ENCODE measurements at places on chromosomes 2 and 18.

DNA sequence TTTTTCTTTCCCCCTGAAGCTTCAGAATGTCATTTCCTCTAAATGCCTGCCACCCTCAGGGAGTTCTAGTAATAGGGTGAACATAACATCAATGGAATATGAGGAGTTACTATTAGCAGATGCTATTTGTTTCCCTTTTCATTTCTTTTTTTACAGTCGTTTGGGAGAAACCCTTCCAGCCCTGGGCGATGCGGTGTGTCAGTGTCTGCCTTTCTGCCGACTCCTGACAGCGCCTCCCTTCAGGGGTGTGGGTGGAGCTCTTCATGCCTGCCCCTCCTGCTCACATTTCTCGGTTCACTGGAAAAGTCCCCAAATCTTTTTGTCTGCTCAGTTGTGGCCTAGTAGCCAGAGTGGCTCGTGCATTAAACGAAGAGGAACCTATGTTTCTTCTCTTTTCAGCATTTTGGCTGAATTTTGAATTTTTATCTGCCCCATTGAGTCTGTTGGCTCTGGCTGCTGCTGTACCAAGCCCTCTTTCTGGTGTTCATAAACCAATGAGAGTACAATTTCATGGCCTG is 72.3 kb downstream of the FMNL2 start:
- no peak for DNase-seq

- no peak for DNase-seq
Observed at GRCh38 chr18:40612356-40612755, 1342.7 kb upstream of the PIK3C3 start.

- DNase-seq, result no peak
Observed at GRCh38 chr2:219072741-219073250, 12.1 kb upstream of the IHH start.

DNA sequence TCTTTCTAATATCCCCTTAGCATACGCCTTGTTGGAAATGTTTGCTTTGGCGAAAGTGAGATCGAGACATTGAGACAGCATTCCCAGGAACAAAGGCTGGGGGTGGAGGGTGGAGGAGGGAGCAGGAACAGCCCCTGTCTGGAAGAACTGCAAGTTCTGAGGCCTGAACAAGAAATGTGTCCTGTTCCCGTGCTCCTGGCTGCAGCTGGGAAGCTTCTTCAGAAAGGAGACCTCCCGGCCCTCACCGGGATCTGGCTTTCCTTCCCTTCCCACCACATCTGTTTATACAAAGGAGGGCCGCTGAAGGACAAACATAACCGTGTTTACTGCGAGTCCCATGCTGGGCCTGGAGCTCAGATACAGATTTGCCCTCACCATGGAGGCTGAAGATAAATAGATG is 35.9 kb downstream of the AFF3 start:
- DNase-seq, result no peak
